CD4-positive, alpha-beta T cell (primary cell): ENCODE measurements at places on chromosomes 7 and 10.

DNA sequence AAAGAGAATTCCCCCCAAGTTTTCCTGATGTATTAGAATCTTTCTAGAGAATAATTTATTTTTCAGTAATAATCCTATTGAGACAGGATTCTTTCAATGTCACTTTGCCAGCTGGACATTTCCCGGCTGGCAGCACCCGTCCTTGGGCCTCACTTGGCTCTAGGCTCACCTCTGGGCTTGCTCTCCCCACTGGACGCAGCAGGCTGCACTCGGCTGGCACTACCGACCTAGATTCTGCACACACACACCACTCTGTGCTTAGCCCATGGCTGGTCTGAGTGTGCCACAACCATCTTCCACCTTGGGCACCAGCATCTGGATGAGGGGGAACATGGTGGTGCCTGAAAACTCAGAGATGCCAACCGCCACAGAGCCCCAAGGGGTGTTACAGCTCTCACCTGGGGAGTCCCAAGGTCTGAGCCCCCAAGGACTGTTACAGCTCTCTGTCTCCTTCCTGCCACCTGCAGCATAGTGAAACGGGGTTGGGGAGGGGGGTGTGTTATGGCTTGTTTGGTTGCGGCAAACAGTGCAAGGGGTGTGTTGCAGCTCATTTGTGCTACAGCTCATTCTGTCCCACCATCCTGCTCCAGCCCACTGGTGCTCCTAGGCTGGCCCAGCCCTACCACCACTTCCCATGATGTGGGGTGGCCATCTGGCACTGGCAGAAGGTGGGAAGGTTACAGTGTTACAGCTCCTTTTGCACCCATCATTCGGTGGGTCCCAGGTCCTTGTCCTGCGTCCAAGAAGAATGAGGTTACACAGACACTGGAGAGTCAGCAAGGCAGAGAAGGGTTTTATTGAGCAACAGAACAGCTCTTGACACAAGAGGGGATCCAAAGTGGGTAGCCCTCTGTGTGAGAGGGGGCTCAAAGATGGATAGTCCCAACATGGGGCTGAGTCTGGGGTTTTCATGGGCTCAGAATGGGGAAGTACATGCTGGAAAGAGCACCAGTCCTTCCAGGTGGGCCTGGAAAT lies 2.1 kb downstream of the GALNTL5 start:
- no peak for DNase-seq
- H3K27me3 ChIP-seq, result no peaks in the 10 kb centered on the region
- no peak overlapping the region for H3K4me3 ChIP-seq
- H3K27ac ChIP-seq, result no peak overlapping the region
- H3K4me1 ChIP-seq, result no peaks in the 10 kb centered on the region
- H3K36me3 ChIP-seq, result no peaks in the 10 kb centered on the region

DNA sequence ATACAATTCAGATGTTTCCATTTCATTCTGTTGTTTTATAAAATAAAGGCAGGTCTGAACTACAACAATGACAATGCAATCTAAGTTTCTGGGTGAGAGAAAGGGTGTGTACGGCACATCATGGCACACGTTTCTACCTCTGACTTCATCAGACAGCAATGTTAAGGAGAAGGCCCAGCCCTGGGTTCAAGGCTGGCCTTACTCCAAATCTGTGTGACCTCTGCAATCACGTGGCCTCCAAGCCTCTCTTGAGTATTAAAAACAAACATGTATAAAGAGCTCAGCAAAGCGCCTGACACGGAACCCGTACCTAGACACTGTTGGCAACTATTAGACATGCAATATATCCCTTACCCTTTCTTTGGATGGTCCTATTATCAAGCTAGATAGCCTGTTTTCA lies 114.1 kb downstream of the LARP4B start:
- no peaks in the 10 kb centered on the region for H3K27me3 ChIP-seq
- H3K4me3 ChIP-seq, result no peak overlapping the region
- H3K27ac ChIP-seq, result no peak overlapping the region
- H3K36me3 ChIP-seq, result peaks cover 83% of the 10 kb centered on the region

DNA sequence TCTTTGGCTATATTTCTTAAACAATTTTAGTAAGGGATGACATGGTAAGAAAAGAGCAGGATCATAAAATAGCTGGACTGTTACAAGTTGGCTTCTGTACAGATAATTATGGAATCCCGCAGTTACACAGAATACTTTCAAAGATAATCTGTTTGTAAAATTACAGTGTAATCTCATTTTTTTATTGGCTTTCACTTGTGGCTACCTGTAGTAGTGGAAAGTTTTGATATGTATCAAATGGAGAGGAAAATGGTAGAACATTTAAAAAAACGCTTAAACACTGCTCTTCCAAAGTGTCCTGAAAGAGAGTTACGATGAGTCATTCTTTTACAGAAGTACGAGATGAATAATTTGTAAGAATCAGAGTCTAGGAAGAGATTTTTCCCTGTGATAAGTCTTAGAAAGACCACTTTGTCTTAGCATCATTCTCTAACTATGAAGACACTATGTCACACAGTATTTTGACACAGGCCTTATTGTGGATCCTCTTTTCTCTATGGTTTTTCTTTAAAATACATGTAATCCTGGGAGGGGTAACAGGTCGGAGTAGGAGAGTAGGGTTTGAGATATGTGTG lies 215.0 kb upstream of the DKK1 start:
- DNase-seq, result no peak
- H3K27me3 ChIP-seq, result no peaks in the 10 kb centered on the region
- no peaks in the 10 kb centered on the region for H3K36me3 ChIP-seq
- no peak overlapping the region for H3K4me3 ChIP-seq
- no peaks in the 10 kb centered on the region for H3K4me1 ChIP-seq

GRCh38 chr10:17626656-17627055 lies 9.5 kb upstream of the HACD1 start:
- H3K4me1 ChIP-seq, result no peaks in the 10 kb centered on the region
- no peak overlapping the region for H3K27ac ChIP-seq
- H3K36me3 ChIP-seq, result no peaks in the 10 kb centered on the region
- H3K27me3 ChIP-seq, result peaks cover 7% of the 10 kb centered on the region
- no peak overlapping the region for H3K4me3 ChIP-seq
- DNase-seq, result no peak

DNA sequence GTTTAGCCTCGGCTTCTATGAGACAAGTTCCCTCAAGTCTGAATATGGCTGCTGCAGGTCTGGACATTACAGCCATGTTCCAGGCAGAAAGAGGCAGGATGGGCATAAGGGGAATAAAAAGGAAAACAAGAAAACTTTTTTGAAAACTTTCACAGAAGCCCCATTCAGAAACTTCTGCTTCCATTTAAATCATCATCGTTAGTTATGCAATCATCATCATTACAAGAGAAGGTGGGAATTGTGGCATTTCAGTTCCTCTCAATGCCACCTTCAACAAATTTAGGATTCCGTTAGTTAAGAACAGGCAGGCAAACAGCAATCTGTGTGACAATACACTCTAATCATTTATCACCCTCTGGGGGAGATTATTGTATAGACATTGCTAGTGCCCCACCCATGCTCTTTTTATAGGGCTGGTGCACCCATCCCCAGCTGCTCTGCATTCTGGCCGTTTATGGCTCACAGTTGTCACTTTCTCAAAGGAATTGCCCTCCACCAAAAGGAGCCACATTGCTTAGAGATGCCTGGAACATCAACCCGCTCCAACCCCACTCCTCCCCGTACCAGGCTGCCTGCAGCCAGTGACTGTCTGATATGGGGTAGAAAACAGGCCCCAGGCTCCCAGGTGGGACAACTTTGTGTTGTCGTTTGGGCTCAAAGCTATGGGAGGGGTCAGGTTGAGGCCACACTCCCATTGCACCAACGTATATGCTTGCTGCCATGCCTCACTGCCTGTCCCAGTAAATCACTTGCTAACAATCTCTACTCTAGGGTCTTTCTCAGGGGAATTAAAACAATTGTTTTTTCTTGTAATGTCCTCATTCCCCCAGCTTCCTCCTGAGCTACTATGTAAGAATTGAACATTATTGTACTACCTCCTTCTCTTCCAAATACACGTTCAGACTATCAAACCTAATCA lies 24.2 kb downstream of the ITGB8 start:
- H3K27me3 ChIP-seq, result no peaks in the 10 kb centered on the region
- H3K36me3 ChIP-seq, result no peaks in the 10 kb centered on the region
- H3K27ac ChIP-seq, result no peak overlapping the region
- H3K4me3 ChIP-seq, result no peak overlapping the region
- DNase-seq, result no peak
- no peaks in the 10 kb centered on the region for H3K4me1 ChIP-seq

DNA sequence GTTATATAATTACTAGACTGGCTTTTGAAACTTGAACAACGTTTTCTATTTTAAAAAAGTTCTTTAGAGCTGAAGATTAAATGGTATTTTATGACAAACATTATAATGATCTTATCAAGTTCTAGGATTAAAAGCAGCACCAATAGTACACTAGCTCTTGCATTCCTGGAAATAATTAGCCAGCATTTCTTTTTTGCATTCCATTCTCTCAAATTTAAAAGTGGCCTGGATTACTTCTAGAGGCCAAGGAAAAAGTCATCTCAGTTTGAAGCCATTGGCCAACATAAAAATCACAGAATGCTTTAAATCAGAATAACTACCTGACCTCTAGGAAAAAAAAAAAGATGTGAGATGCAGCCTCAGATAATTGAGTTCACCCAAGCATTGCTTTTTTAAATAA lies 1326.4 kb upstream of the SORCS1 start:
- no peaks in the 10 kb centered on the region for H3K27me3 ChIP-seq
- no peaks in the 10 kb centered on the region for H3K4me1 ChIP-seq
- no peak for DNase-seq
- no peak overlapping the region for H3K4me3 ChIP-seq
- no peaks in the 10 kb centered on the region for H3K36me3 ChIP-seq
- no peak overlapping the region for H3K27ac ChIP-seq

DNA sequence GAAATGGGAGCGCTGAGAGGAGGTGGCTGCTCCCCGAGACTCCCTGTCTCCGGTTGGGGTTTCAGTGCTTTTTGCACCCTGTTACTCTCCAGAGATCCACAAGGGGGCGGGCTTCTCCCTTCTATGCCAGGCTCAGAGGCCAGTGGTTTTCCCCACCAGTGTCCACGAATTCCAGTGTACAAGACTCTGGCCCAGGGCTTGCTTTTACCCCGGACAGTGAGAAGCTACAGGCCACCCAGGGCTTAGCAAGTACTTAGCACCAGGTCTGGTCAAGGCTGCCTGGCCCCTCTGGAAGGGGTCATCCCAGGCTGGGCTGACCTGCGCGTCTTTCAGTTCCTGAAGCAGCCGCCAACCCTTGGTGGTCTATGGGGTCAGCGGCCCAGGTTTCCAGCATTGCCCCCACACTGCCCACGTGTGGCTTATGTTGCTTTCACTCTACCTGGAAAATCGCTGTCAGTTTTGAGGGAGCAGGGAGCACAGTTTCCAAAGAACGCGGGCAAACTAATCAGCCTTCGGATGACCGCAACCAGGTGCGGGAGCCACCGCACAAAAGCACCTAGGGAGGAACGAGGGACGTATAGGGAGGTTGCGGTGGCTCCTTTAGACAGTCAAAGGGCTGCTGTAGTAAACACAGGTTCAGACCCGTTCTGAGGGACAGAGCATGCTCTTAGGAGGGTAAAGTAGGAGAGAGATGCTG lies 6.8 kb downstream of the CYP26A1 start:
- H3K27me3 ChIP-seq, result peaks cover 38% of the 10 kb centered on the region
- peaks cover 7% of the 10 kb centered on the region for H3K4me1 ChIP-seq
- no peak overlapping the region for H3K27ac ChIP-seq
- H3K4me3 ChIP-seq, result no peak overlapping the region
- DNase-seq, result peak; percentile 28

DNA sequence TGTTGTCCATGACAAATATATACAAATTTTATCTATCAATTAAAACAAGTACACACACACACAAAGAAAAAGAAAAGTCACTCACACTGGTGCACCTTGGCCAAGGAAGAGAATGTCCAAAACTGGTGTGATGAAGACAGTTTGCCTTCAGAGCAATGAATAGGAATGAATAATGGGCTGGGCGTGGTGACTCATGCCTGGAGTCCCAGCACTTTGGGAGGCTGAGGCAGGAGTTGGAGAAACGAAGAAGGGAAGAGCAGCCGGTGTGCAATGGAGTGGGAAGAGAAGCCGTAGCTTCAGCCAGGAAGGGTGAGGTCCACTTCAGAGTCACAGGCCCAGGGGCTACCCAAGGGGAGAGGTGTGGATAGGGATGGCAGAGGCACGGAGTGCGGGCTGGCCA lies 253.6 kb downstream of the CCSER2 start:
- DNase-seq, result no peak
- H3K36me3 ChIP-seq, result no peaks in the 10 kb centered on the region
- peaks cover 14% of the 10 kb centered on the region for H3K27me3 ChIP-seq
- H3K4me3 ChIP-seq, result no peak overlapping the region

GRCh38 chr10:36036137-36036536 lies 394.0 kb upstream of the FZD8 start:
- no peaks in the 10 kb centered on the region for H3K36me3 ChIP-seq
- H3K27me3 ChIP-seq, result no peaks in the 10 kb centered on the region
- no peaks in the 10 kb centered on the region for H3K4me1 ChIP-seq
- no peak for DNase-seq
- H3K27ac ChIP-seq, result no peak overlapping the region

GRCh38 chr10:130631142-130632096 lies 495.2 kb downstream of the GLRX3 start:
- no peaks in the 10 kb centered on the region for H3K36me3 ChIP-seq
- DNase-seq, result peak; percentile 44
- no peak overlapping the region for H3K27ac ChIP-seq
- no peak overlapping the region for H3K4me3 ChIP-seq

DNA sequence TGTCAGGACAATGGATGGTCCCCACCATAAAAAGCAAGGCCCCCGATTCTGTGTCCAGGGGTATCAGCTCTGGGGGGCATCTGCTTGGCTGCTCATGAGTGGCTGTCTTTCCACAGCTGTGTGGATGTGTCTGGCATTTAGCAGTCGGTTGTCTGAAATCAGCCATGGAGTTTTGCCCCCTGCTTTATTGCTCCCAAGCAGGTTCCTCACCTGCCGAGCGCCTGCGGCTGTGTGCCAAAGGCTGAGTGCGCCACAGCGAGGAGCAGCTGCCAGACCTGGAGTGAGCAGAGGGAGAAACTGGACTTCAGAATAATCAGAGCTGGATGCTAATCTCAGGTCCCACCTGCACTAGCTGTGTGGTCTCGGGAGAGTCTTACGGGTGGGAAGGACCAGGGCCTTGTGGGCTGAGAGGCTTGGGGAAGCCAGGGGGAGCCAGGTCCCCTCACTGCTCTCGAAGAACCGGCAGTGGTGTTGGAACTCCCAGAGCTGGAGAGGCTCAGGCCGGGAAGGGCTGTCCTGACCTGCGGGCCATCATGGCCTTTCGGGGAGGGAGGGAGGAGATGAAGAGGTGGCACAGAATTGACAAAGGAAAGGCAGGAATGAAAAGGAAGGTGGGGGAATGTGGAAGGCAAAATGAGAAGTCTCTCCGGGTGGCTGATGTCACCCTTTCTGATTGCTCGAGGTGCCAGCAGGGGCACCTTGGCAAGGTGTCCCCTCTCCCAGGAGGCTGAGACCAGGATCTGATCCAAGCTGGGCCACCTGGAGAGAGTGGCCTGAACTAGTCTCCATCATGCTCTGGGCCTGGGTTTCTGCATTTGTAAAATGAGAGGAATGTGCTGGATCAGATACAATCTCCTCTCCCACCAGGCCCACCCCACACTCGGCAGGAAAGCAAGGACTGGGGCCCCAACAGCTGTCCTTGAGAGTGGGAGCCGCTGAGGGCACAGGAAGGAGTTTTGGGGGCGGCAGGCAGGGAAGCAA lies 30.2 kb upstream of the LEP start:
- no peak overlapping the region for H3K4me3 ChIP-seq
- peaks cover 4% of the 10 kb centered on the region for H3K4me1 ChIP-seq

- peaks cover 29% of the 10 kb centered on the region for H3K27me3 ChIP-seq
- no peaks in the 10 kb centered on the region for H3K36me3 ChIP-seq
- DNase-seq, result no peak
- H3K27ac ChIP-seq, result no peak overlapping the region
- H3K4me1 ChIP-seq, result peaks cover 11% of the 10 kb centered on the region
- H3K4me3 ChIP-seq, result no peak overlapping the region
Measured at GRCh38 chr7:44313016-44313415, 12.4 kb downstream of the CAMK2B start.
